ENCODE measurements at places on chromosomes 7 and 10.
A peak's percentile ranks its signal among the peaks of the same experiment; 100 is the strongest.

GRCh38 chr7:115478426-115478825 is 552.1 kb downstream of the TFEC start:
- no peaks in the 10 kb centered on the region for H3K36me3 ChIP-seq
- H3K27me3 ChIP-seq, result peaks cover 34% of the 10 kb centered on the region
- no peak overlapping the region for H3K27ac ChIP-seq
- no peak overlapping the region for H3K4me3 ChIP-seq
- peaks cover 9% of the 10 kb centered on the region for H3K4me1 ChIP-seq

DNA sequence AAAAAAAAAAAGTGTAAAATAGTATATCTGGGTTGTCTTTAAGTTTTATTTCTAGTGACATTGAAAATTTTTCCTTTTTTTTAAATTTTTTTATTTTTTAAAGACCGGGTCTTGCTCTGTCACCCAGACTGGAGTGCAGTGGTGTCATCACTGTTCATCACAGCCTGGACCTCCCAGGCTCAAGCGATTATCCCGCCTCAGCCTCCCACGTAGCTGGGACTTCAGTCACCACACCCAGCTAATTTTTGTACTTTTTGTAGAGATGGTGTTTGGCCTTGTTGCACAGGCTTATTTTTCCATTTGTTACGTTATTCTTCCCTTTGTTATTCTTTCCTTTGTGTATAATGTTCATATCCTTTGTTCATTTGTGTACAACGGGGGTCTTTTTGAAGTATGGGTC is 30.1 kb downstream of the TSPAN14 start:
- H3K27ac ChIP-seq, result peak overlapping the region; percentile 95
- no peak for DNase-seq
- H3K4me1 ChIP-seq, result peaks cover 89% of the 10 kb centered on the region
- H3K36me3 ChIP-seq, result peaks cover 27% of the 10 kb centered on the region

- H3K4me3 ChIP-seq, result peak overlapping the region; percentile 88
- H3K36me3 ChIP-seq, result peaks cover 31% of the 10 kb centered on the region
- DNase-seq, result peak; percentile 56
- H3K4me1 ChIP-seq, result peaks cover 48% of the 10 kb centered on the region
These were observed 529 bp downstream of the HPS1 start for GRCh38 chr10:98446151-98446660.

- H3K4me1 ChIP-seq, result no peaks in the 10 kb centered on the region
- no peaks in the 10 kb centered on the region for H3K27me3 ChIP-seq
- no peak for DNase-seq
- no peak overlapping the region for H3K4me3 ChIP-seq
- no peak overlapping the region for H3K27ac ChIP-seq
These were observed 60.4 kb downstream of the VIPR2 start for GRCh38 chr7:159084069-159084801.

DNA sequence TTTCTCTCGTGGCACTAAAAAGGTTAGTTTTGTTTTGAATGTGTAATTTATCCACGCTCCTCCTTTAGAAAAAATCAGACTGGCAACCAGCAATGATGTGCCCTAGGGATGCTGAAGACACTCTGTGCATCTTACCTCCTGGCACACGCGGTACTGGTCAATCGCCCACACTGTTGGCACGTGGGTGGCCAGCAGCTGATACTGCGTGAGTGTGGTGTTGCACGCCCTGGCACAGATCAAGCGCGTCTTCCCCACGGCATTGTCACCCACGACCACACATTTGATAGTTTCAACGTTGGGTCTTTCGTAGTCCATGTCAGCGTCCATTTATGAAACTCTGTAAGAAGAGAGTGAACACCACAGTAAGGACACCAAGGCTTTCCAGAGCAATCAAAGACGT is 32.8 kb downstream of the RHOBTB1 start:
- no peak for DNase-seq
- no peak overlapping the region for H3K4me3 ChIP-seq
- H3K36me3 ChIP-seq, result peaks cover 2% of the 10 kb centered on the region
- no peaks in the 10 kb centered on the region for H3K27me3 ChIP-seq

DNA sequence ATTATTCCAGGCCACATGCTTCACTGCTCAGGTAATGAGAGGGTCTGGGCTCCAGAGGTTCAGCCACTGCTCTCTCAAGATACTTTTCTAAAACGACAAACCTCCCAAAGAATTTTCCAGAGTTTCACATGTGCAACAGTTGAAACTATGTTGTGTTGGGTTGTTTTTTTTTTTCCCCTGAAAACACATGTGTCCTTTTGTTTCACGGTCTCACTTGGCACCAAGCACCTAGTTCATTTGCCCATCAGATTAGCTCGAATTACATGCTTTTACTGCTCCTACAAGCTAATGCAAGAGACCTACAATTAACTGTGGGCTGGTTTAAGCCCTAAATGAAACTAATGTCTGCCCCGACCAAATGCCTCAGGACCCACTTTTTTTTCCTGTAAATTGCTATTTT is 313.3 kb downstream of the FGFR2 start:
- no peak for DNase-seq
- H3K4me3 ChIP-seq, result no peak overlapping the region
- no peaks in the 10 kb centered on the region for H3K27me3 ChIP-seq
- H3K36me3 ChIP-seq, result no peaks in the 10 kb centered on the region
- no peak overlapping the region for H3K27ac ChIP-seq

Measured in activated naive CD8-positive, alpha-beta T cell treated with anti-CD3 and anti-CD28 coated beads, Interleukin-2, amount 50 U/mL, for 24 hours (primary cell).